ENCODE measurements at places on chromosomes 2 and 18.

DNA sequence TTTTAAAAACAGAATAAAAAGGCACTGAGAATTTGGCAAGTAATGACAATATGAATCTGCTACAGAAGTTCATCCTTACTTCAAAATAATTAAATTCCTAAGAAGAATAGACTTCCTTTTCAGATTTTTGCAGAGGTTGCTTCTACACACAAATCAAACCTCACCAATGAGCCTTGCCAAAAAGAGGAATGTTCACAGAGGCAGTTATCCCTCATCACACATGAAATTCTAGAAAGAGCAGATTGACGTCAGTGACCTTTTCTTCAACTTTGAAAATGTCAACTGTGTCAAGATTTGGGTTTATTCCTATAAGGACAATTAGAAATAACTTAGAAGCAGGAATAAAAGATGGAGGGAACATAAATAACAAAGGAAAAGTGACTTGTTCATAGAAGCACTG, 64.6 kb downstream of the MBD2 start:
- no peak for DNase-seq

DNA sequence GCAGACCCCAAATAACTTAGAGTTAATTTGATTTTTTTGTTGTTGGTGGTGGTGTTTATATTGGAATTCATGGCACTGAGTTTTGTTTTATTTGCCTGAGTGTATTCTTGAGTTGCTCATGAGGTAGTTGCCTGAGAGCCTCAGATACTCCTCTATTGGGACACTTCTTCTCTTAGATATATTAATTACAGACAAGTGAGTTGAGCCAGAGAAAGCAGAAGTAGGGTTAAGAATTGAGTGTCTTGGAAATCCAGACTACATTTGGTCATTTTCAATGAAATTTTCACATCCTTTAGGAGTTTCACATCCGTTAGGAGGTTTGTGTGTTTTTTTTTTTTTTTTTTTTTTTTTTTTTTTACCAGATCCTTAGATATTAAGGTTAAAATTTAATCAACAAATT, 29.0 kb downstream of the FMNL2 start:
- no peak for DNase-seq

- no peak for DNase-seq
Observed at GRCh38 chr2:40254611-40255010, 197.3 kb downstream of the SLC8A1 start.

- no peak for DNase-seq
Observed at GRCh38 chr2:199784512-199784911, 66.5 kb downstream of the FTCDNL1 start.

DNA sequence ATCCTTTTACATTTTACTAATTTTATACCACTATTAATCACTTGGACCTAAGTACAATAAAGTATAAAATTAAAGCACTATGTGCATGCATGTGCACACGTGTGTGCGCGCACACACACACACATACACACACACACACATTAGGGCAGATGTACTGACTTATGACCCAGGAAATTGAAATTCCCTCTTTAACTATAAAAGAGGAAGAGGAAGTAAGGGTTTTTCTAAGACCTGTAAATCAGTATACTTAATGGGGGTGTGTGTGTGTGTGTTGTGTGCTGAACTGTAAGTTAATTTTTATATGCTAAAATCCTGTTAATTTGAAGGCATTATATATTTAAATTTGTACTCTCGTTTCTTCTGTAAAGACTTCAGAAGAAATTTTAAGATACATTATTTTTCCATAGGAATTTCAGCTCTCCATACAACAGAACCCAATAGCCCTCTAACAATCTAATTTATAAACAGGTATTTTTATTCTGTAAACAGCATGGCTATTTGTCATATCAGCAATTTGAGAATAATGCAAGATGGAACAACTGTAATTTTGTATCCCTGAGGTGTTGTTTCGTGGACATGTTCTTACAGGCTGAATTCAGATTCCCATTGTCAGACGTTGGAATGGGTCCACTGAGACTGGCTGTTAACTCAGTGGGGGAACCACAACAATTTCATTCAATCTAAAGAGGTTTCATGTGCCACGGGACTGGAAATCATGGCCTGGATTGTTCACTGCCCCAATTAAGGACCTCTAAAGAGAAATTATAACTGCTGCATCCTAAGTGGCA, 90.9 kb downstream of the PLA2R1 start:
- DNase-seq = no peak

DNA sequence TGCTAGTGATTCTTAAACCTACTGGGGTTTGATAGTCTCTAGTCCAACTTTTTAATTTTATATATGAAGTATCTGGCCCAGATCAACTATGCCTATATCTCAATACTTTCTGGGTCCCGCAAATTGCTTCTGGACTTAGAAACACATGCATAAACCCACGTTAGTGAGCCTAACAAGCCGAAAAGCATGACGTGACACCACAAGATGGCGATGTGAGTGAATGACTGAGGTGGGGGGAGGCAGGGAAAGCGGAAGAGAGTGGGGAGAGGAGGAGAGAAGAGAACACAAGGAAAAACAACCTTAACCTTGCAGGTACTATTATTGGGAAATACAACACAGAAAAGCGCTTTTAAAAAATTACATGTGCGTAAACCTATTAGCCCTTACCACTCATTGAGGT, 13.8 kb downstream of the PDIA6 start:
- no peak for DNase-seq

- no peak for DNase-seq
Observed at GRCh38 chr2:69600425-69600824, 43.1 kb downstream of the AAK1 start.

GRCh38 chr2:175855794-175856453, 146.1 kb downstream of the LNPK start:
- no peak for DNase-seq

GRCh38 chr2:64493788-64494187, 30.3 kb upstream of the AFTPH start:
- DNase-seq = no peak

DNA sequence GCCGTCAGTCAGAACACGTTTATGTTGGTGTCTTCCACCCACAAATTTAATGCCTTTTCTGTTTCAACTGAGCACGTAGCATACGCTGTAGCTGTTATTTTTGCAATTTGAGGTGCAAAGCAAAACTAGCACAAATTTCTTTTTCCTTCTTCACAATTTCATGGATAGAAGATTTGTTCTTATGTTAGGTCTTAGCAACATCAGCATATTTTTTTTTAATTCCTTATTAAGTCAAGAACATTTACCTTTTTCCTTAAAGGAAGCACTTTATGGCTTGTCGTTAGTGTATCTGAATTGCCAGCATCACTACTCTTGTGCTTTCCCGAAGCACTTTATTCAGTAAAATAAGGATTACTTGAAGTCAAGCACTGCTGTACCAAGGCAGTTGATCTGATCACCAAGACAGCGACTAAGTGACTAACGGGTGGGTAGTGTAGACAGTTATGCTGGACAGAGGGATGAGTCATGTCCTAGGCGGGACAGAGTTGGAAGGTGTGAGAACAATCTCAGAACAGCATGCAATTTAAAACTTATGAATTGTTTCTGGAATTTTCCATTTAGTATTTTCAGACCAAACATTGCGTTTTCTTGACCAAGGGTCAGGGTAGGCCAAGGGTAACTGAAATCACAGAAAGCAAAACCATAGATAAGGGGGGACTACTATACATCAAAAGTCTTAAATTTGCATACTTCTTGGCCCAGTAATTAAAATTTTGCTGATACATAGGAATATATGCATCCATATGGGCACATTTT, 13.3 kb downstream of the BABAM2 start:
- DNase-seq = no peak

DNA sequence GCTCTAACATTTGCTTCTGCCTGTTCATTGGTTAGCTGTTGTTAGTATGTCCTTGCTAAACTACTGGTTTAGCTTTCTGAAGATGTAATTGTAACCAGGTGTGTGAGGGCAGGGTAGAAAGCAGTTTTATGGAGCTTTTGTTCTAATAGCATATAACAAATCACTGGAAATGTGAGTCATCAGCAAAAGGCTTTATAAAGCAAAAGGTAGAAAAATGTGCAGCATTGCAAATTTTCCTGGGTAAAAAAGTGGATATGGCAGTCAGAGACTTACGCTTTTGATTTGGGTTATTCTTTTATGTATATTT, 85.3 kb downstream of the ZNF407 start:
- no peak for DNase-seq

DNA sequence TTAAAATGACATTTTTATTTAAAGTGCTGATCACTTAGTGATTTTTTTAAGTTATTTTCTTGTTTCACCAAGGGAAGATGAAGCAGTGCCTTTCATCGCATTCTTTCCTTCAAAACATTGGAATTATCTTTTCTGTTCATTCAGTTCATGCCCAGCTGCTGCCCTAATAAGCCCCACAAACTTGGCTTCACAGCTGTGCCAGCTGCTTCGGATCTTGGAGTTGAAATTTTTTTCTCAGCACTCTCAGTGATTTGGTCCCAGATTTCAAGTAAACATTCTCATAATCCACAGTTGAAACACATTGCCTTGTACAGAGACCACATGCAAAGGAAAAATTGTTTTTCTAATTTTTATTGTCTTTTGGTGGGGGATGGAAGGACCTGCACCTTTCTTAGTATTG, 353.3 kb upstream of the LRP1B start:
- DNase-seq = no peak

- no peak for DNase-seq
Observed at GRCh38 chr2:60045456-60045855, 508.0 kb downstream of the BCL11A start.

- no peak for DNase-seq
Observed at GRCh38 chr2:26917135-26917836, 53.2 kb upstream of the MAPRE3 start.

Data from CMK (cell line).